RCC 7860 (cell line): ENCODE measurements at places on chromosomes 6 and 20.

GRCh38 chr6:108068618-108069017 lies 5.9 kb downstream of the OSTM1 start:
- DNase-seq: no peak

- no peak for DNase-seq
Measured at GRCh38 chr6:2633736-2634135, 117.0 kb downstream of the MYLK4 start.

DNA sequence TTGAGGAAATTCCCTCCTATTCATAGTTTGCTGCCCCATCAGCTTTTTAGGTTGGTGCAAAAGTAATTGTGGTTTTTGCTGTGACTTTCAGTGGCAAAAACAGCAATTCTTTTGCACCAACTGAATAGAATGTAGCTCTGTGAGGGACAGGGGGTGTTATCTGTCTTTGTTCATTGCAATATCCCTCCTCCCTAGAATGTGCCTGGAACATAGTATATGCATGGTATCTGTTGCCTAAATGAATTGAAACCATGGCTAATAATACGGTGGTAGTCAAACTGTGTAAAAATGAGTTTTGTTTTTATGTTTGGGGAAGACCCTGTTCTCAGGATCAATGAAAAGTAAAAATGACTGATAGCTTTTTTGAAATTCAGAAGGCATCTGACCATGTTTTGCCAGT lies 45.1 kb downstream of the SCAND1 start:
- no peak for DNase-seq

DNA sequence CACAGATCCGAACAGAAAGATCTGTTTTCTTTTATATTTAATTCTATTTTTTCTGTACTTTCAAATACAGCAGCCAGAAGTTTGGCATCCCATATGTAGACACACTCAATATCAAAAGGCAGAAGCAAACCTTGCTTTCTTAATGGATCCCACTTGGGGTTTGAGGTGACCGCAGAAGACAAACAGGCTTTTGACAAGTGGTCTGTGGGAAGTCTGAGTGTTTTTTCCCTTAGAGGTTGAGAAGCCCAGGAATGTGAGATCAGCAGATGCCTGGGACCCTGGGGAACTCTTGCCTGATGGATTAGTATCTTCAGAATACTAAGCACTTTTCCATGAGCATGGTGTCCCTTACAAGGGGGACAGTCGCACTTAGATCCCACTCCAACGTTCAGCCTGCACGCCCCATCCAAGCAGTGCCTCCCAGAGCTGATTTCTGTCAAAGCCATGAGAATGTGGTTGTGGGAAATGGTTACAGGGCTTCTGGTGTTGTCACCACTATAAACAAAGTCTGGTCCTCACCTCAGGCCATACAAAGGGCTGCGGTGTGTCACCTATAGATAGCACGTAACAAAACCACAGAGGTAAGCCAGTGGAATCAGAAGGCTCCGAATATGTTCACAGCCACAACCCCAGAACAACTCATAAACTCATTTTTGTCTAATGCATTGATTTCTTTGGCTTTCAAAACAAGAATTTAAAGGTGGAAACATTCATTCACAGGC lies 12.7 kb downstream of the IL17F start:
- no peak for DNase-seq

DNA sequence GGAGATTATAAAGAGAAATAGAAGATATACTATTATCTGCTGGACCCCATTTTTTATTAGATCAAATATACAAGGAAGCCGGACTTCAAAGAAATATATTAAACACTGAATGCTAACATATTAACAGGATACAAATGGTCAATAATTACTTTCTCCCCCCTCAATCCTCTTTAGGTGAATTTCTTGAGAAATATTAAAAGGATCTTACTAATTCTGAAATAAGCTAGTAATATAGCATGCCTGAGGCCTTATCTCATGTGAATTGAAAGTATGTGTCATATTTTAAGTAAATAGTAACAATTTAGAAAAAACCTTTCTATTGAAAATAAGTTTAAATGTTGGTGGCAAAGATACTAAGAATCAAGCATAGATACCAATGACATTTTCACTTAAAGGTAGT lies 954.7 kb upstream of the MAN1A1 start:
- DNase-seq: no peak

DNA sequence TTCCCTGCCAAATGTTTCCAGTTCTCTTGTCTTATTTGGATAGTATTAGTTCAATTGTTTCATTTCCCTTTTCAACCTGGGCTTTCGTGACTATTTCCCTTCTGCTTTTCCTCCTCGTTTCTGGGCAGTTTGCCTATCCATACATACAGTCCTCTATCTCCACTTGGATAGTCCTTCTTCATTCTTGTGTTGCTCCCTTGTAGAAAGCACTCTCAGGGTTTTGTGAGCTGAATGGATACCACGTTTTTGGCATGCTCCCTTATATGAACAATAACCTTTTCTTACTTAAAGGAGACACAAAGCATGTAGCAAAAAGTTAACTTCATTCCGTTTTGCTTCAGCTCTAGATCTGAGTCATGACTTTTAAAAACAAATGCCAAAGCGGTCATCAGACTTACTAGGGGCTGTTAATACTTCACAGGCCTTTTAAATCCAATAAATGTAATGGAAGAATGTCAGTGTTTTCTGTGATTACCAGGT lies 16.6 kb downstream of the CRYBG1 start:
- no peak for DNase-seq

DNA sequence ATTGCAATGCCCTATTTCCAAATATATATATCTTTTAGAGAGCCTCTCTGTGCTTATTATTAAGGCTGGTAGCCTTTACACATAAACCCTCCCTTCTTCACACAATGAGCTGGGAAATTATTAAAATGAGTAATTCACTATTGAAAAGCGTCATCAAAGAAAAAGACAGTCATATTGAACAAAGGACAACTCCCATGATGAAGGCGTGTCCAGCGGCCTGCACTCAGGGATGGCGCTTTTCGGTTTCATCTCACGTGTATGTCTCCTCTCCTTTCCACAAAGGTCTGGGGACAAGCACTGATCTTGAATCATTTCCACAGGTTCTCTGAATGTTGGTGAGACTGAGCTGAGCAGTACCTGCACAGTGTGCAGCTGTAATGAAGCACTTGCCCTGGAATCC lies 3.5 kb downstream of the SERPINB9 start:
- DNase-seq: no peak

- no peak for DNase-seq
Measured at GRCh38 chr6:39488255-39488879, 165.9 kb upstream of the KCNK16 start.

DNA sequence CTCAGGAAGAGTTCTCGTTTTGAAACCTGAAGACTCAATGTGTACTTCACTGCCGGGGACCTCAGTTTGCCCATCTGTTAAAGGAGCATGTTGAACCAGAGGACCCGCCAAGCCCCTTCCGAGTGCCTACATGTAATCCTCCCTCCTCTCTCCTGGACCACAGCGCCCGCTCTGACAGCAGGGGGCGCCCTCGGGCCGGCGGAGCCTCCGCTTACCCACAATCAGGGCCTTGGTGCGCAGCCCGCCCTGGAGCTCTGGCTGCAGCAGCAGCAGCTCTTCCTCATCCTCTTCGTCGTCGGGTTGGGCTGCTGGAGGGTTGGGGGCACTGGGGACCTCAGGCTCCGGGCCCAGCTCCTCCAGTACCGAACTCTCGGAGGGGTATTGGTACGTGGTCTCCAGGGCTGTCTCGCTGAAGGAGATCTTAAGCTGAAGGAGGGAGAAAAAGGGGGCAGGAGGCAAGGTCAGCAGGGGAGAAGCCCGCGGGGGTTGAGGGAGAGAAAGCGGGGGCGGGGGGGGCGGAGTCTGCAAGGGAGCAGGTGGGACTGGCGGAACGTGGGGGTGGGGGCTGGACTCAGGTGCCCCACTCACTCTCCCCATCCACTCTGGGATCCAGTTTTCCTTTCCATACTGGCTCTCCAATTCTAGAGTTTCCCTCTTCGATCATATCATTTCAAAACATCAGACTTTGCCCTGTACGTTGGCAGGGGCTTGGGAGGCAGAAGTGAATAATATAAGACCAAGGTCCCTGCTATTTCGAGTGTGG lies 6.3 kb upstream of the DHX16 start:
- peak; percentile 37 for DNase-seq

- no peak for DNase-seq
Measured at GRCh38 chr6:13072686-13073347, 255.5 kb downstream of the TBC1D7 start.

DNA sequence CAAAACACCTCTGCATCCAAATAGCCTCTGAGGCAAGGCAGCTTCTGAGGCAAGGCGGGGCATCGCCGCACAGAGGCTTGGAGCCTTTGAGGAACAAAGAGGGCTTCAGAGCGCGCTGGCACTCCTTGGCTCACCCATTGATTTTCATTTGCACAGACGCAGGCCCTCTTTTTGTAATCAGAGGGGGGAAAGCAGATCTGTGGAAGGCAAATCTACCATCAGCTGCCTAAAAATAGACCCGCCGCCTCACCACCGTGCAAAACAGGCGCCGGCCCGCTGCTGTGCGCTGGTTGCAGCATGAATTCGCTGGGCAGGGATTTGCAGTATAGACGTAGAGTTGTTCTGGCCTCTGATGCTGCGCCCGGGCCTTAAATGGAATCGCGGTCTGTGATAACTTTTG lies 69.9 kb upstream of the STMND1 start:
- DNase-seq: no peak

DNA sequence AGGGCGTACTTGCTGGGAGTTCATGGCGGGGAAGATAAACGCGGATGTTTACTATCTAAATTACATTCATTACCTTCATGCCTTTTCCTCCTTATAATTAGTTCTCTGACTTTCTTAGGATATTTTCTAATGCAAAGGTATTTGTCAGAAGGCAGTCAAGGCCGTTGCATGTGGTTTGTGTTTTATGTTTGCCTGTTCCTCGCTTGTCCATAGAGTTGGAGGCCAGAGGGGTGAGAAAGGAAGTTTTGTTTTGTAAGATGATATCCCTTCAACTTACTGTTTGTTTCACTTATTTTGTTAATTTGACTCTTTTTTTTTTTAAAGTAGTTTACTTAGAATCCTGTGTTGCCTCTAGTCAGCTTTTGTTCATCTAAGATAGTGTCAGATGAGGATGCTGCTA lies 4.0 kb upstream of the CCN2 start:
- no peak for DNase-seq

DNA sequence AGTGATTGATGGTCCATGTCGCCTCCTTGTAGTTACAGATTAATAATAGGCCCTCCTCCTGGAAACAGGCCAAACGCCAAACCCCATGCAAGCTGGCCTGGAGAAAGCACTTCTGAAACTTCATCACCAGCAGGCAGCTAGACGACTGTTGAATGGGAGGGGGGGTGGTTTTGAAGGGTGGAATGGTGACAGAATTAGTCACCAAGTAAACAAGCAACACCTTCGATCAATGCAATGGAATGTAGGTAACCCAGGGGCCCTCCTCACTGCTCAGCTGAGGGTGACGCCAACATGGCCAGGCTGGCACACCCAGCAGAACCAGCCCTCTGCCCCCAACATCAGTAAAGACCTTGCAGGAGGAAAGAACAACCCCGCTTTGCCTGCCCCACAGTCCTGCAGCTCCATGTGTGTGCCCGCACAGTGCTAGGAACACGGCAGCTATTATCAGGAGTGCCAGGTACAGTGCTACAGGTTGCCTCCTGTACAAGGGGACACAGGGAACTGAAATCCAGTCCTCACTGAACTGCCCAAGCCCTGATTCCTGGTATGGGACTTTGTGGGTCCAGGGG lies 2.7 kb downstream of the BCAS1 start:
- DNase-seq: peak; percentile 99

DNA sequence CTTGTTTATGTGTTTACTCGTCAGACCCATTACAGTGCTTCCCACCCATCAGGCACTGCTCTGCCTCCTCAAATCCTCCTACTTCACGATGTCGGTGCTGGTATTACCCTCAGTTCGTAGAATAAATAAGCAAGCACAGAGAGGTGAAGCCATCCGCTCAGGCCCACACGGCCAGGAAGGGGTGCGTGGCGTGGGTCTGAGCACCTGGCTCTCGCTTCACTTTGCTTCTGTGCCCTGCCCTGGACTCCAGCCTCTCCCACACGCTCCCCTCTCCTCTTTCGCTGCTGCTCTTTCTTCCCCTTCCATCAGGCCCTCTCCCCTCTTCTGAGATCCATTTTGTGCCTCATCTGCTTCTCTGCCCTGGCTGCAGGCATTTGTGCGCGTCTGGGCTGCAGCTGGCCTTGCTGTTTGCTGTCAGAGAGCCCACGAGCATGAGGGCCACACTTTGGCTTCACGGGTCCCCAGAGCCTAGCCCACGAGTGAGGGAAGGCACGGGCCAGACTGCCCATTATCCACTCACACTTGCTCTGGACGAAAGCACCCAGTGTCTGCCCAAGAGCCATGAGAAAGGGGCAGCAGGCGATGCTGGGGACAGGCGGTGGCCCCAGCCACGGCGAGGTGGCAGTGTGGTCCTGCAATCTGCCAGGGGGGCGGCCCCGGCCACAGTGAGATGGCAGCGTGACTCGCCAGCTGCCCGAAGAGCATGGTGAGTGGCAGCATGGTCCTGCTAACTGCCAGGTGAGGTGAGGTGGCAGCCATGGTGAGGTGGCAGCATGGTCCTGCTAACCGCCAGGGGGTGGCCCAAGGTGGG lies 96.2 kb upstream of the MPC1 start:
- DNase-seq: no peak

GRCh38 chr20:2752567-2753460 lies 47.6 kb downstream of the CPXM1 start:
- DNase-seq: no peak

DNA sequence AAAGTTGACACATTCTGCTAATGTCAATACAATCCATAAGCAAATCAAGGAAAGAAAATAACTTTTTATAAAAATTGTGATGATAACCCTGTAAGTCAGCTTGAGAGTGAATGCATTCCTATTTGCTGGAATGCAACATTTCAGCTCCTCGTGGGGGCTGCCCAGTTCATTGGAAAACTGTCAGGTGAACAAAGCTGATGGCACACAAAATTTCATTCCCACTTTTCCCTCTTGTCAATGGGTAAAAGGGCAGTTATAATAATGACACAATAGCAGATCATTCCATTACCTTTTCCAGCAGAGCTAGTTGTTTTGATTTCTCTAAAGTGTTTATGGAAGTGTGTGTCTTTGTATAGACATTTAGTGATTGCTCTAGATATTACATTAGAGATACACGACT lies 1124.6 kb upstream of the MAP3K7 start:
- no peak for DNase-seq

DNA sequence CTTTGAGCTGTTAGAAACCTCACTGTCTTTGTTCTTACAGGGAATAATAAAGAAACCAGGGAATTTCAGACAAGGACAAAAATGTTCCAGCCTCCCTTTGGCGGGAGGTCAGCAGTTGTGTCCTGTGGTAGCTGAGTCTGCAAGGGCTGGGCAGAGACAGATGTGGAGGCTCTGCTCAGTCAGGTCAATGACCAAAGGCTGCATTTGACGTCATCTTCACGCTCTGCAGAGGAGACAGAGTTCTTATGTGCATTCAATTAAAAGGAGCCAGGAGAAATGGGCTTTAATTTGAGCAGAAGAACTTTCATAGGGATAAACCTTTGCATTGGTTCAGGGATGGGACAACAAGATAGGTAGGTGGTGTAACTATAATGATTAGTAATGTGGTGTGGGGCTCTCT lies 45.1 kb upstream of the FOXA2 start:
- no peak for DNase-seq

GRCh38 chr6:109493865-109494264 lies 10.8 kb upstream of the ZBTB24 start:
- no peak for DNase-seq
